ENCODE measurements at places on chromosomes 5 and 9. TPM values are rescaled to one million over a fixed set of nuclear protein-coding genes. Genes with fewer than 3 reads are reported as not detected.

INSYN2B gene
- 0.46 TPM for total RNA-seq

WWC1 gene
- total RNA-seq, result 58.4 TPM

ODF2 gene
- 26.4 TPM for total RNA-seq

GPR151 gene
- not detected for total RNA-seq

KCNMB1 gene
- total RNA-seq, result 20.9 TPM

PARP8 gene
- total RNA-seq, result 78.4 TPM

PRDM9 gene
- total RNA-seq, result not detected

FIBCD1 gene
- 6.0 TPM for total RNA-seq

ADCY2 gene
- total RNA-seq, result 2.4 TPM

PCDHGA3 gene
- 4.0 TPM for total RNA-seq

SLC6A3 gene
- 0.23 TPM for total RNA-seq

GADD45G gene
- total RNA-seq, result 18.8 TPM

ADGRD2 gene
- total RNA-seq, result not detected

FCN2 gene
- total RNA-seq, result 2.6 TPM

SUSD3 gene
- total RNA-seq, result 5.0 TPM

GABRA6 gene
- total RNA-seq, result not detected

ADAMTS13 gene
- total RNA-seq, result 7.1 TPM

TAF11L5 gene
- not detected for total RNA-seq

EFNA5 gene
- 27.9 TPM for total RNA-seq

RGMB gene
- 15.0 TPM for total RNA-seq

TMEM215 gene
- total RNA-seq, result not detected

SPATA31D4 gene
- total RNA-seq, result not detected

SPACA9 gene
- 10.4 TPM for total RNA-seq

HK3 gene
- 4.0 TPM for total RNA-seq

TXNDC8 gene
- not detected for total RNA-seq

SMIM32 gene
- total RNA-seq, result 33.1 TPM

MARCHF11 gene
- not detected for total RNA-seq

ORM2 gene
- total RNA-seq, result 2.8 TPM

CCL19 gene
- 4.1 TPM for total RNA-seq

SLC36A3 gene
- total RNA-seq, result not detected

PDE6A gene
- not detected for total RNA-seq

NUTM2F gene
- total RNA-seq, result not detected

NUP155 gene
- 14.7 TPM for total RNA-seq

PPP2R2B gene
- total RNA-seq, result 2.6 TPM

TMC1 gene
- not detected for total RNA-seq

CCNJL gene
- total RNA-seq, result 1.3 TPM

LURAP1L gene
- total RNA-seq, result 25.2 TPM

FBP2 gene
- not detected for total RNA-seq

GABBR2 gene
- 0.29 TPM for total RNA-seq

TTC23L gene
- 1.6 TPM for total RNA-seq
